Activated T-cell treated with anti-CD3 and anti-CD28 coated beads, Interleukin-2, amount 50 U/mL, for 4 hours (primary cell): ENCODE measurements at places on chromosomes 12 and 14.

GRCh38 chr12:105740970-105741725 is 397.6 kb downstream of the NUAK1 start:
- no peak for DNase-seq

DNA sequence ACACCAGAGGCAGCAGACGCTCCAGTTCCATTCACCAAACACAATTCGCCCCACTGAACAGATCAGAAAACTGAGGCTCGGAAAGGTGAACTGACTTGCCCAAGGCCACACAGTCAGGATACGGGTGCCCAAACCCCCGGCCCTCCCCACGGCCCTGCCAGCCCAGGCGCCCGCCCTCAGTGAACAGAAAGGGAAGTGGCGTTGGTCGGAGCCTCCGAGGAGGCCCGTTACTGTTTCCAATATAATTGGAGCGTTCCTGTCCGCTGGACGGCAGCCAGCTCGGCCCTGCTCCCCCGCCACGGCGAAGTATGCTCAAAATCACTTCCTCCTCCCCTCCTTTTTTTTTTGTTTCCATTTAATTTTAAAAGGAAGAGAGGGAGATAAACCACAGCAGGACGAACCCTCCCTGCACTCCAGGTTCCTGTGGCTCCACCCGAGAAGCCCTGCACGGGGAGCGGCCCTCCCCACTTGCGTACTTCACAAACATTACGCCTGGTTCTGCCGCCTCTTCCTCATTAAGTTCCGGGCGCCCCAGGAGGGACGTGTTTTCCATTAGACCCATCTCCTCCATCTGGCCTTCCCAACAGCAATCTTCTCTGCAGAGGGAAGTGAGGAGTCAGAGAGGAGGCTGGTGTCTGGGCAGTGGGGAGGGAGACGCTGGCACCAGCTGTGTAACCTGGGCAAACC is 61.1 kb downstream of the NCOR2 start:
- no peak for DNase-seq

DNA sequence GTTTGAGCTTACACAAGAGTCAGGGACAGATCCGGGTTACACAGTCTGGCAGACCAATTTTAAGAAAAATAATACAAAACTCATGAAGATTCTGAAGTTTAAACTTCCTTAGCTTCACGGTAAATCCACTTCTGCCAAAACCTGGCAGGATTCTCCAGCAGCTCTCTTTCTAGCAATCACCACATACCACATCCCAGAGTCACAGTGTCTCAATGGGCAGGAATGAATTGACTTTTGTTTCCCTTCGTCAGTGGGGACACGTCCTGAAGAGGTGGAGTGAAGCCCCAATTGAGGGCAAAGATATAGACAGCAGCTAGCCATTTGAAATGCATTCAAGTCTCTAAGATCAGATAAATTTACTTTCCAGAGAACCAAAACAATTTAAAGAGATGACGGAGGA is 117.1 kb upstream of the ARHGAP5 start:
- DNase-seq: no peak

DNA sequence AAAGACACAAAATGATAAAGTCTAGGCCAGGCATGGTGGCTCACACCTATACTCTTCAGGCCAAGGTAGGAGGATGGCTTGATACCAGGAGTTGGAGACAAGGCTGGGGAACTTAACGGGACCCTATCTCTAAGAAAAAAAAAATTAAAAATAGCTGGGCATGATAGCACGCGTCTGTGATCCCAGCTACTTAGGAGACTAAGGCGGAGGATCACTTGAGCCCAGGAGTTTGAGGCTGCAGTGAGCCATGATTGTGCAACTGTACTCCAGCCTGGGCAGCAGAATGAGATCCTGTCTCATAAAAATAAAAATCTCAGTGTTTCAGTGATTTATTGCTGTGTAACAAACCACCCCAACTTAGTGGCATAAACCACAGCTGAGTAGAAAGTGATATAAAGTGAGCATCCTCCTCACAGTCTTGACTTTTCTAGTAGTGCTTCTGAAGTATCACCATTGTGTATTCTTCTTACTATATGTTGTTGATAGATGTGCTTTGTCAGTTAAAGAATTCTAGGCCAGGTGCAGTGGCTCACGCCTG is 10.6 kb upstream of the ATF1 start:
- no peak for DNase-seq

- no peak for DNase-seq
These were observed 130.6 kb downstream of the SLC35F4 start for GRCh38 chr14:57735276-57735675.

DNA sequence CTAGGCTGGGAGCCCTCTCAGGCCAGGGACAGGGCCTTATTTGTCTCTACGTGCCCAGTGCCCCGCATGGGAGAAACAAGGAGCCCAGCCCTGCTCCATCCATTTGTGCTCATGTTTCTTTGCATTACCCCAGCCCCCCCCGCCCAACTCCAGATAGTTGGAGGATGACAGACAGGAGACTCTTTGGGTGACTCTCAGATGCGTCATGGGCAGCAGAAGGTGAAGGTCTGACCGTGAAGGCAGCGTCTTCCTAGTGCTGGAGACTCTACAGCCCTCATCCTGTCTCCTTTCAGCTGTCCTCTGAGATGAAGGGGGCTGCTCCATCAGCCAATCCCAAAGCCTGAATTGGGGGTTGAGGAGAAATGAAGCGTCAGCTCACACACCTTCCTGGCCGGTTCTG is 283 bp upstream of the PSMB11 start:
- no peak for DNase-seq

- DNase-seq: no peak
These were observed 351.3 kb upstream of the KITLG start for GRCh38 chr12:88931598-88931997.

DNA sequence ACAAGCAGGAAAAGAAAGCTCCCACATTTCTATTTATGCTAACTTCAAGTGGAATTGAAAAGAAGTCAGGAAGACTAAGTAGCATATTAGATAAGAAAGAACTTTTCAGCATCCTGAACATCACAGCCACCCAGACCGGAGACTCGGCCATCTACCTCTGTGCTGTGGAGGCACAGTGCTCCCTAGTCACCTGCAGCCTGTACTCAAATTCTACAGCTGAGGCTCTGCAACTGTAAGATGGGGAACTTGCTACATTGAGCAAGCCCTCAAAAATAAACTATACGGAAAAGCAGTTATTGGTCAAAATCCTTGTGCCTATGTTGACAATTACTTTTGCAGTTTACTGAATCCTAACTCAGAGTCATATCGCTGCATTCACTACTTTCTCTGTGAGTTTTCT is 361.9 kb downstream of the DAD1 start:
- DNase-seq: no peak

- no peak for DNase-seq
These were observed 151.4 kb downstream of the MED13L start for GRCh38 chr12:116125956-116126566.

GRCh38 chr12:5511256-5511643 is 79.3 kb downstream of the NTF3 start:
- DNase-seq: no peak
